Left hindlimb (tissue), 1 donor: ENCODE measurements at places on chromosomes 5 and 9.
A peak's percentile ranks its signal among the peaks of the same experiment; 100 is the strongest.

DNA sequence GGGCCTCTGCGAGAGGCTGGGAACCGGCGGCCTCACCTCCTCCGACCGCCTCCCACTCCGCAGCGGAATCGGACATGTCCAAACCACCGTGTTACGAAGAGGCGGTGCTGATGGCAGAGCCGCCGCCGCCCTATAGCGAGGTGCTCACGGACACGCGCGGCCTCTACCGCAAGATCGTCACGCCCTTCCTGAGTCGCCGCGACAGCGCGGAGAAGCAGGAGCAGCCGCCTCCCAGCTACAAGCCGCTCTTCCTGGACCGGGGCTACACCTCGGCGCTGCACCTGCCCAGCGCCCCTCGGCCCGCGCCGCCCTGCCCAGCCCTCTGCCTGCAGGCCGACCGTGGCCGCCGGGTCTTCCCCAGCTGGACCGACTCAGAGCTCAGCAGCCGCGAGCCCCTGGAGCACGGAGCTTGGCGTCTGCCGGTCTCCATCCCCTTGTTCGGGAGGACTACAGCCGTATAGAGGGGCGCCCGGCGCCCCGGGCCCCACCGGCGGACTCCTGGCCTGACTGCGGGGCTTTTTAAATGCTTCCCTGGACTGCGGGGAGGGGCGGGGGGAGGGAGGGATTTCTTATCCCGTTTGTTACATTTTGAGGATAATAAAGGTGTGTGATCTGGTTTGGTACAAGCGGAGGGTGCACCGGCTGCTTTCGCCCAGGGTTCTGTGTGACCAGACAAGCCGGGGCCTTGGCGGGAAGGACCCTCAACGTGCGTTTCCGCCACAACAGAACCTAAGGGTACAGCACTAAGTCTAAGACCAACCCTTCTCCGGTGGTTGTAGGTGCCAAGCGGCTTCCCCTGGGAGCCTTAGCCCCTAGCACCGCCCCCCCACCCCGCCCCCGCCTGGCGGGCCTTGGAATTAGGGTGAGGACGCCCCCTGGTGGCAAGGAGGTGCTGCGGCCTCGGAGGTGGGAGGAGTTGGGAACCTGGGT lies 9.3 kb downstream of the PRR7 start:
- DNase-seq, result peak; percentile 91

DNA sequence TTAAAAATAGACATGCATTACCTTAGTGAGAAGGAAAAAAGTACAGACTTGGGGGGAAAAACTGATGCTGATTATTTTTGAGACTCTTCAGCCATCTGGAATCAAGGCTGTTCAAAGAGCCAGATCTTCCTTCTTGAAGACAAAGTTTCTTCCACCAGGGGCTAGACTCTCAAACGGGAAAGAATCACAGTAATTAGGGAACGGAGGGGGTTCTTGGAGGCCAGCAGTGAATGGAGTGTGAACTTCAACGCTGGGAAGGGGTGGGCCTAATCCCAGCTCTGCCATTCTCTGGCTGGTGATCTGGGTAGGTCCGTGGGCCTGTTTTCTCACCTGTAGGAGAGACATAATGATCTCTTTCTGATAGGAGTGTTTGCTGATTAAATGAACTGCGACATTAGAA lies 21.1 kb upstream of the LHX2 start:
- no peak for DNase-seq

DNA sequence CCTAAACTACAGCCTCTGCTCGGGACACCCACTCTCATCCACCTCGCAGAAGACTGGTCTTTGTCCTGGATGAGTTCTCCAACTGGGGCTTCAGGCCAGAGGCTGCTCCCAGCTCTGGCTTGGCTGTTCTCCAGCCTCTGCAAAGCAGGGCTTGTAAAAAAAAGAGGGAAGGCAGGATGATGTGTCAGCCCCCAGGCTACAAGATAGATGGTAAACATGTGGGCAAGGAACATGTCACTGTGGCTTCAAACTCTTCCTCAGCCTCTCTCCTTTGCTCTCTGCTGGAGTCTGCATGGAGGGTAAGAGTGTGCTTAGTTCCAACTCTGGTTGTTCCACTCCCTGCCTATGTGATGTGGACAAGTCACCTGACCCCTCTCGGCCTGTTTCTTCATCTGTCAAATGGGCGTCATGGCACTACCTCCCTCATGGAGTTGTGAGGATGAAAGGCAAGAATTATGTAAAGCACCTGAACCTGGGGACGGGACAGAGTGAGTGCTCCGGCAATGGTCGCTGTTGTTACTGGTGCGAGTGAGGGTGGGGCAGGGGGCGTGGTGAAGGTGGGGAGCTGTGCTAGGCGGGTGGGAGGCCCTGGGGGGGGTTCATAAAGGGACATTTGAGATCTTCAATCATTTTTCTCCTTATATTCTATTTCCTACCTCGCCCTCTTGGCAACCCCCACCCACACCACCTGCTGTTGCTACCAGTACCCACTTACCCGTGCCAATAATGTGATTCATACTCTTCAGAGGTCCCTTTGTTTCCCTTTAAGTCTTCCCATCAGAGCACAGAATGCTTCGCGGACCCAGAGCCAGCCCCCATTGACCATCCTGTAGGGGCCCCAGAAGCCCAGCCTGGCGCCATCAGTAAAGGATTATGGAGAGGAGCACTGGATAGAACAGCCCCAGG lies 6.8 kb upstream of the ZNF79 start:
- DNase-seq, result no peak

DNA sequence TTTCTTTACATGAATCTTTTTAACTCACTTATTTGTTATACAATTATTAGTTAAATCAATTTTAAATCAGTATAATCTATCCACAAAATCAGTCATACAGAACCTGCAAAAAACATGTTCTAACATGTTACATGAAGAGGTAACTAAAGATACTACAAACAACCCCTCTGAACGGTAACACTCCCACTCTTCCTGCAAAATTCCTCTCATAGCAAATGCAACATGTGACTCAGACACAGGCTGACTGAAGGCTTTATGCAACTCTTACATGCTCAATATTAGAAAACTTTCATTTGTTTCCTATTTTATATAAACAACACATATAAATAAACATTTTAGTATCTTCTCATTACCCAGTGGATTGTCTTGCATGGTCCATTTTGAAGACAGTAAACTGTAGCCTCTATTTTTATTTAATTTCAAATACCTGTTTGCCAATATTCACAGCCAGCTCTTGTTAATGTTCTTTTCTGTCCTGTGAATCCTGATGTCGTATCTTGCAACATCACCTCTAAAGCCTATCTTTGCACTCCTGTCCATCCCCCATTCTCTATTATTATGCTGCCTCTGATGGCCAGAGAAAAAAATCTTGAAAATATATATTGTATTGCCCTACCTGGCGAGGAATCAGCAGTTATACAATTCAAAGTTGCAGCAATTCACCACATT lies 100.5 kb upstream of the CCDC152 start:
- no peak for DNase-seq

- no peak for DNase-seq
These were observed 5.0 kb upstream of the NSD1 start for GRCh38 chr5:177128551-177128981.

- no peak for DNase-seq
These were observed 15.3 kb downstream of the ASPN start for GRCh38 chr9:92467041-92467440.

DNA sequence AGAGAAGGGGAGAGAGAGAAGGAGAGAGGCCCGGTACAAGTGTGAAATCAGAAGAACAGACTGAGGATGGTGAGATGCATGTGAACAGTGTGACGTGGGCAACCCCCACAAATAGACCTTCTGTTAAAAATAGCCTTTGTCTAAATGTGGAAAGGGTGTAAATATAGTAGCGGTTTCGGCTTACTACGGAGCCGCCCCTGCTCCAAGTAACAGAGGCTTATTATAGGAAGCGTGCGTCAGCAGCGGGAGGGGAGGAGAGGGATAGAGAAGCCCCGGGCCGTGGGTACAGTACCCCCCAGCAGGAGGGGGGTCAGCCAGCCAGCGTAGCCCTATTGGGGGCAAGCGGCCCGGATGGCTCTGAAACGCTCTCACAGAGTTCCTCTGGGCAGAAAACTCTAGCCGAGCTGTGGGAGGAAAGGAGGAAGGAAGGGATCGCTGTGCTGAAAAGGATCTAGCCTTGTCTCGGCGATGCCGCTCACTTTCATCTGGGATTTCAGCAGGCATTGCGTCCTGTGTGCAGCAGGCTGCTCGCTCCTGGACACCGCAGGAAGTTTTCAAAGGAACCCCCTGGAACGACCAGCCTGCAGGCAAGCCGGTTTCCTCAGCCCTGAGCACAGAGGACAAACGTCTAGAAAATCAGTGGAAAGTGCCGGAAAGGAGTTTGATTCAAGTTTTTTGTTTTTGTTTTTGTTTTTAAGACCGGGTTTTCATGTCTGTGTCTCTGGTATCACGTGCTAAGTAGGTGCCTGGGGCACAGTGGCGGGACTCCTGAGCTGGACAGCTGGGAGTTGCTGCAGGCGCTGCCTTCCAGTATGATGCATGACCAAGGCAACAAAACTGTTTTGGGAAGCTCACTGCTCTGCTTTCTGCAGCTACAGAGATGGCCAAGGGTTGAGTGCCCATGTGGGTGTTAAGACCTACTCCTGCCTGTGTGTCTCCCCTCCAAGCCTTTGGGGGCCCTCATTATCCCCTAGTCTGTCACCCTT lies 146.6 kb downstream of the SEC61B start:
- peak; percentile 84 for DNase-seq

GRCh38 chr5:17190242-17190778 lies 27.1 kb upstream of the BASP1 start:
- no peak for DNase-seq

- DNase-seq, result no peak
These were observed 32.7 kb upstream of the ZCCHC9 start for GRCh38 chr5:81268521-81269196.

GRCh38 chr9:37678789-37679273 lies 28.1 kb downstream of the FRMPD1 start:
- no peak for DNase-seq

DNA sequence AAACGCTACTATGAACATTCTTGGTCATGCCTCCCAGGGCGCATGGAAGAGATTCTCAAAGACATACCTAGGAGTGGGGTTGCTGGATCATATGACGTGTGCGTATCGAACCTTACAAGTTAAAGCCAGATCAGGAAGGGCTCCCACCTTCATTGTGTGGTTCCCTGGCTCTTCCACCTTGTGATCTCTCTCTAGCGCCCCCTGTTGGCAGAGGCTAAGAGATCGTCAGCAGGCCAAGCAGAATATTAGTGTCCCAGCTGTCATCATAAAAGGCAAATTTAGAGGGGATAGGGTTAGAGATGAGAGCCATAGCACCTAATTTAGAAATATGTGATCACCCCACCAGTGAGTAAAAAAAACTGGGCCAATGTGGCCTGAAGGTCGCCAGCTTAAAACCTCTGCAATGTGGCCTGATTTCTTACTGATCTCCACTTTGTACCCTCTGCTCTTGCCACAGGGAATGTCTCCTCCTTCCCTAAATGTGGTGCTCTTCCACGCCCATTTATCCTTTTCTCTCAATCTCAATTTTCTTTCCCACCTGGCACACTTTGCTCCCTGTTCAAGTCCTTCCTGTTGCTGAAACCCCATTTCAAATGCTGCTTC lies 91.7 kb upstream of the SHB start:
- peak; percentile 47 for DNase-seq

DNA sequence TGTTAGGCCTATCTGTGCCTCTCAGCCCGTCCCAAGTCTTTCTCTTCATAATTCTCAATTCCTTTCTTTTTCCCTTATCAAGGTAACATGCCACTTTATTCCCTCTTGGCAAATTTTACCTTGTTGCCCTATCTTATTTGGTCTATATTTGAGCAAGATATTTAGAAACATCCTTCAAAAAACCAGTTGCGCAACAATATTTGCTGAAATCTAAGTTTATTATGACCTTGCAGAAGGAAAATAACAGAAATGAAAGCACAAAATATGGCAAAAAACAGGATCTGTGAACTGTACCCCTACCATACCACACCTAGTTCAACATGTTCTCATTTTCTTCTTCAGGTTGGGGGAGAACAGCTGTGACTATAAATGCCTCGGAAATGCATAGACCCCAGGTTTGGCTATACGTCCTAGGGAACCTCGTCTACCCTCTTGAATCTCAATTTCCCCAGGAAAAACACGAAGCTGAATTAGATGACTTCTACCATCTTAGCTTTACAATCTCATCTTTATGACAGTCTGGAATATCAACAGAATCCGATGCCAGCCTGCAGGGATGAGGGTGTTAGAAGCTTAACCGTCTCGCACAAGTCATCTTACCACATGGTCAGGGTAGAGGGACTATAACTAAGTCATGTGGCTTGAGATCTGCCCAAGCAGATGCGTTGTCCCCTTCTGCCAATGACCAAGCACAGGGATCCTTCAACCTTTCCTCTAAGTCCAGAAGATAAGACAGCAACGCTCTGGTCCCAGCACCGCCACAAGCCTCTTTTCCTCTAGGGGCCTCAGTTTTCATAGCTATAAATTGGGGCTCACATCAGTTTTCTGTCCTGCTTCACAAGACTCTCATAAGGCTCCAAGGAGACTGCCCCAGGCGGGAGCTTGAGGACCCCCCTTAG lies 1.3 kb downstream of the LCP2 start:
- DNase-seq, result no peak

- no peak for DNase-seq
These were observed 113.3 kb upstream of the LPAR1 start for GRCh38 chr9:111151537-111151936.

GRCh38 chr9:5671711-5672353 lies 42.9 kb downstream of the RIC1 start:
- no peak for DNase-seq

DNA sequence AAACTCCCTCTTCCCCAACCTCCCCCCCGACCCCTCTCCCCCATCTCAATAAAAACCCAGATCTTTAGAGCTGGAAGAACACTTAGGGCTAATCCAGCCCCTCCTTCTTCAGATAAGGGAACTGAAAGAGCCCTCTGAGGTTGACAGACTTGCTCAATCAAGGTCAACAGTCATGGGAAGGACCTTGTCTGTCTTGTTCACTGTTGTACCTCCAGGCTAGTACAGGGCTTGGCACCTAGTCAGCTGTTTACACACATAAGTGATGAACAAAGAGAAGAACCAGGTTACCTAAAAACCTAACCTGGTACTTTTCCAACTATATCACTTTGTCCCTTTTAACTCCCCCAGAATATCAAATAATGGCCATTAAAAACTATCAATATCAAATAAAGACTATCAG lies 2.4 kb downstream of the TTC39B start:
- DNase-seq, result no peak

GRCh38 chr5:59731809-59732208 lies 161.7 kb downstream of the PDE4D start:
- DNase-seq, result no peak

- DNase-seq, result no peak
These were observed 918.6 kb upstream of the DMAC1 start for GRCh38 chr9:8718121-8718725.

DNA sequence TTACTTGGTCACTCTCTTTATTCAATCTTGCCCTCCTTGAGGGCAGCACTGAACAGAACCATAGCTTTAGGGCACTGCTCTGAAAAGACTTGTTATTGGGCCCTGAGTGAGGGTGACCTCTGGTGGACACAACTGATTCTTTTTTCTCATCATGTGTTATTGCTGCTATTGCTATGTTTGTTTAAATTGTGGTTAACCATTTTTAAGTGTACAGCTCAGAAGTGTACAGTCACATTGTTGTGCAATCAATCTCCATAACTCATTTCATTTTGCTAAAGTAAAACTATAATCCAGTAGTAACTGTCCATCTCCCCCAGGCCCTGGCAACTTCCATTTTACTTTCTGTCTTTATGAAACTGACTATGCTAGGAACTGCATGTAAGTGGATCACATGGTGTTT lies 351.1 kb upstream of the RIOK2 start:
- DNase-seq, result peak; percentile 24

GRCh38 chr5:77921094-77921768 lies 145.1 kb upstream of the TBCA start:
- DNase-seq, result no peak
